ENCODE measurements at places on chromosomes 3 and 15. TPM values are rescaled to one million over a fixed set of nuclear protein-coding genes. Genes with fewer than 3 reads are reported as not detected.
A peak's percentile ranks its signal among the peaks of the same experiment; 100 is the strongest.

GP9 gene
- not detected for total RNA-seq

OXNAD1 gene
- total RNA-seq: 20.1 TPM

LDHAL6B gene
- total RNA-seq: not detected

RPUSD2 gene
- 34.2 TPM for total RNA-seq

ITIH1 gene
- total RNA-seq: 0.69 TPM

DNA sequence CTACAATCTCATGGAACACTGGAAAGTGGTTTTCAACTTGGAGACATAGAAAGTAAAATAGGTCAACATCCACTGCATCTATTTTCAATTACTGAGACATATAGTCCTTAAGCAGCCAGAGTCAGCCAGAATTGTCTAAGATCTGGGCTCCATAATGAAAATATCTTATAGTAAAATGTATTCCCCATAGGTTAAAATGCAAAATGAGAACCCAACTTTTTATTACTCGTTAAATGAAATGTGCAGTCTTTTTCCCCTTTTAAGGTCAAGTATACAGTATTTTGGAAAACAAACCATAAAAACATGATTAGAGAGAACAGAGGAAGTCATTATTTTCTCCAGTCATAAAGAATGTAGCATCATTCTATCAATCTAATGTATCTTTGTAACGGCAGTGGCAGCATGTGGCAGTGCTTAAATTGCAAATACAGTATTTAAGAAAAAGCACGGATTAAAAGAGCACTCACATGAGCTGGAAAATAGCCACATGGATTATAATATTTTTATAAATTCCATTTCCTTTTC is 64.4 kb upstream of the CPB1 start:
- DNase-seq: no peak

GRCh38 chr3:141255846-141256261 is 24.2 kb downstream of the PXYLP1 start:
- DNase-seq: peak; percentile 35

- peak; percentile 24 for DNase-seq
Observed at GRCh38 chr3:29335438-29335837, 54.6 kb downstream of the RBMS3 start.

GRCh38 chr3:53725387-53725995 is 120.7 kb downstream of the CHDH start:
- no peak for DNase-seq

GRCh38 chr3:38582941-38583645 is 66.4 kb downstream of the SCN5A start:
- no peak for DNase-seq

DNA sequence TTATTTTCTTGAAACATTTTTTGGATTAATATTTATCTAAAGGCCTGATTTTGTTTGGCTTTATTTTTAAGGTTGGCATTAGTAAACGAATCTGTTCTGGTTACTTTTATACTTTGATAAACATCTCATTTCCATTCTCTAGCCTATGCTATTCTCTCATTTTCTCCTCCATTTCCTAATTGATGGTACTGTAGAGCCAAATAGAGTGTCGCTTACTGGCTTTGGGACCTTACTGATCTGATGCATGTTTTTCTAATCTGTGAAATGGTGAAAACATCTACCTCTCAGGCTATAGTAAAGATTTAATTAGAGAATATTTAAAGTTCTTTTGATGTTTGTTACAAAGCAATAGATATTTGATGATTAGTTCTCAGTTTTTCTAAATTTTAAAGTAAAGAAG is 1.6 kb downstream of the LNP1 start:
- no peak for DNase-seq

DNA sequence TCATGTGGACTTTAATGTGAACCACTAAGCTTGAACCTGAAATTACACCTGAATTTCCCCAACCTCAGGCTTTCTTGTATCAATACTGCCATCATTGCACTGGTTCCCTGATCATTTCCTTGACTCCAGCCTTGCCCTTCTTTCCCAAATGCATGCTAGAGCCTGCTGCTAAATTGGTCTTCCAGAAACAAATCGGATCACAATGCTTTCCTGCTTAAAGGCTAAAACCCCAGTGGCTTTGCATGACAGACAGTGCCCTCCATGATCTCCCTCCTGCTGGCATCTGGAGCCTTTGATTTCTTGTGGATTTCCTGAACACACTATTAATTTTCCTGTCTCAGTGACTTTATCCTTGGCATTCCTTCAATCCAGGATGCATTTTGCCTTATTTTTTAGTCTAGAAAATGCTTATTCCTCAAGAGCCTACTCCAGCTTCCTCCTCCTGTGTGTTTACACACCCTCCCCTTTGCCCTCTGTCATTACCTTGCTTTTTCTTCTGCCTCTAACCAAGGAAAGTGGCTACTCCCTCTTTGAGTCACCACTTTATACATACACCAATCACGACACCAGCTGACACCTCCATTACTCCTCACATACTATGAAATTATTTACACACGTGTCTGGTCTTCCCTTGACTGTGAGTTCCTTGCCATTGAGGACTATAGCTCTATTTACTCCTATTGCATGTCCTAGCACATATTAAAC is 214.6 kb downstream of the KCNAB1 start:
- no peak for DNase-seq

DNA sequence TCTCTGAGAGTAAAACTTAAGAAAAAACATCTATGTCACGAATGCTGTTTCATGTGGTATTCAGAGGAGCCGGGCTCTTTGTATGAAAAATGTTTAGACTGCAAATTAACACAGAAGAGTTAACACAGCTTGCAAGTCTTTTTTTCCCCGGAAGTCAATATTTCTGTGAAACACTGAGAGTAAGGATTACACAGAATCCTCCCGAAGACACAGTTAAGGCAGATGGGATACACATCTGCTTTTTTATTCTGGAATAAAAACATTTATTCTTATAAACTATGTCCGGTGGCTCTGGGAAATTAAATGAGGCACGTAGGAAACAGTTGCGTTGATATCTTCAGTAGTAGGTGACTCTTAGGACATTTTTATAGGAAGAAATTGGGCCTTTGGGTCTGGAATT is 180.6 kb downstream of the PTPRG start:
- no peak for DNase-seq

DNA sequence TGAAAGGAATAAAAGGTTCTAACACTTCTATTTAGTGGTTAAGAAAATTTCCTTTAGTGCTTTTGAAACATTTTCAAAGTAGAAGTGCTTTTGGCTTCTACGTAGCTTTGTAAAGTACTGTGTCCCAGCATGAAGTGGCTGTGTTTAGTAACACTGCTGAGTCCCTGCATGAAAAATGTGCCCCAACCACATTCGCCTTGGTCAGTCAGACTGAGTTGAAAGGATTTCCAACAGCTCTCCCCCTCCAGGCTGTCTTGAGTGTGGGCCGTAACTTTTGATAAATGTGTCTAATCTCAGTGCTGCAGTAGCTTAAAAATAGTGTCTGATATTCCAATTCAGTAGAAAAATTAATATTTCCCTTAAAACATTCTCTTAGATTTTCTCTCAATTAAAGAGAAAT is 115.0 kb downstream of the NR1D2 start:
- DNase-seq: peak; percentile 20

- no peak for DNase-seq
Observed at GRCh38 chr15:68739390-68740080, 81.2 kb downstream of the ANP32A start.

- no peak for DNase-seq
Observed at GRCh38 chr3:179068779-179069530, 2.7 kb downstream of the ZMAT3 start.

Measured in WTC11 (cell line).